ENCODE measurements at places on chromosomes 16 and 17.
A peak's percentile ranks its signal among the peaks of the same experiment; 100 is the strongest.

GRCh38 chr16:87463722-87464690 lies 28.8 kb downstream of the ZCCHC14 start:
- peak; percentile 93 for DNase-seq

DNA sequence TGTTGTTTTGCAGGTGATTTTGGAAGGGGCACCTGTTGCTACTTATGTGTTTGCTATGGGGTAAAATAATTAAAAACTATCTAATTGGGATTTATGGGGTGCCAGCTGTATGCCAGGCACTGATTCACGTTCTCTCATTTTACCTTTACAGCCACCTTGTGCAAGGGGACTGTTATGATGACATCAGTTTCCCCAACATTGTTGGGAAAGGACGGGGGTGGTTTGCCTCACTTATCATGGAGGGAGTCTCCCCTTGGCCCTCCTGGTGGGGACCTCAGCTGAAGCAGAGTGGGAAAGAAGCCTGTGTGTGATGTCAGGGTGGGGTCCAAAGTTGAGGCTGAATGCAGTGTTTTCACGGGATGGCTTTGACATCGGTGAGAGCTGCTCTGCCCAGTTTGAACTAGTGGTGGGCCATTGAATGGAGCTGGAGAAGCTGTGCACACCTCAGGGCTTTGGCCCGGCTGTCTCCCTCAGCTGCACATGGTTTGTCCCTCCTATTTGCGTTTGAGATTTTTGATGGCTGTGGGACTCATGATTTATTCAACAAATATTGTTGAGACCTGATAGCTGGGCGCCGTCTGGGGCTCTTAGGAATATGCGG lies 36.1 kb downstream of the CMIP start:
- no peak for DNase-seq

DNA sequence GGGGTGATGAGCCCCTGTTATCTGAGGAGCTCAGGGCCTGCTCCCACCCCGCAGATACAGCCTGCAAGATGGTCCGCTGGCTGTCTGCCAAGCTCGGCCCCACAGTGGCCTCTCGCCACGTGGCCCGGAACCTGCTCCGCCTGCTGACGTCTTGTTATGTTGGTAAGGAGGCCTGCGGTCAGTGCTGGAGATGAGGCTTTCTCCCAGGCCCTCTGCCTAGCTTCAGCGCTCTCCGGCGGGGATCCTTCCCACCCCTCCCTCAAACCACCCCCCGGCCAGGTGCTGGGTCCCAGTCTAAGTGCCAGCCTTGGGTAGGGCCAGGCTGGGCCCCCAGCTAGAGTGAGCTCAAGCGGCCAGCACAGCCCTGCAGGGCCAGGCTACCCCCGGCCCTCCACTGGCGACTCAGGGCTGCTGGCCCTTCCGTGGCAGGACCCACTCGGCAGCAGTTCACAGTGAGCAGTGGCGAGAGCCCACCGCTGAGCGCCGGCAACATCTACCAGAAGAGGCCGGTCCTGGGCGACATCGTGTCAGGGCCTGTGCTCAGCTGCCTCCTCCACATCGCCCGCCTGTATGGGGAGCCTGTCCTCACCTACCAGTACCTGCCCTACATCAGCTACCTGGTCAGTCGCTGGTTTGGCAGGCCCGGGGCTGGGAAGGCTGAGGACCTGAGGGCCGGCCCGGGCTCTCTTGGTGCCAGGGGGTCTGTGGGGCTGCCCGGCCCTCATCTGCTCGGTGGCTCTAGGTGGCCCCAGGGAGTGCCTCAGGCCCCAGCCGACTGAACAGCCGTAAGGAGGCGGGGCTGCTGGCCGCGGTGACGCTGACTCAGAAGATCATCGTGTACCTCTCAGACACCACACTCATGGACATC lies 6.1 kb downstream of the WDR81 start:
- no peak for DNase-seq

DNA sequence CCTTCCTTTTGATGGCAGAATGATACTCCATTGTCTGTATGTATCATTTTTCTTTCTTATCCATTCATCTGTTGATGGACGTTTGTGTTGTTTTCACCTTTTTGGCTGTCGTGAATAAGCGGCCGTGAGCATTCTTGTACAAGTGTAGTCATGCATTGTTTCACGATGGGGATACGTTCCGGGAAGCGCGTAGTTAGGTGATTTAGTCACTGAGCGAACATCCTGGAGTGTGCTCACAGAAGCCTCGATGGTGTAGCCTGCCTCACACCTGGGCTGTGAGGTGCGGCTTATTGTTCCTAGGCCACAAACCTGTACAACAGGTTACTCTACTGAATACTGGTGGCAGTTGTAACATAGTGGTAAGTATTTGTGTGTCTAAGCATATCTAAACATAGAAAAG lies 136.5 kb downstream of the CMIP start:
- DNase-seq: no peak

GRCh38 chr16:72961115-72961832 lies 86.7 kb downstream of the ZFHX3 start:
- DNase-seq: peak; percentile 19

GRCh38 chr17:78013683-78014467 lies 55.4 kb downstream of the TNRC6C start:
- DNase-seq: peak; percentile 66

- peak; percentile 96 for DNase-seq
These were observed 15.7 kb downstream of the ADCY7 start for GRCh38 chr16:50282010-50282538.

- DNase-seq: no peak
These were observed 59.9 kb downstream of the LITAF start for GRCh38 chr16:11526655-11527350.

DNA sequence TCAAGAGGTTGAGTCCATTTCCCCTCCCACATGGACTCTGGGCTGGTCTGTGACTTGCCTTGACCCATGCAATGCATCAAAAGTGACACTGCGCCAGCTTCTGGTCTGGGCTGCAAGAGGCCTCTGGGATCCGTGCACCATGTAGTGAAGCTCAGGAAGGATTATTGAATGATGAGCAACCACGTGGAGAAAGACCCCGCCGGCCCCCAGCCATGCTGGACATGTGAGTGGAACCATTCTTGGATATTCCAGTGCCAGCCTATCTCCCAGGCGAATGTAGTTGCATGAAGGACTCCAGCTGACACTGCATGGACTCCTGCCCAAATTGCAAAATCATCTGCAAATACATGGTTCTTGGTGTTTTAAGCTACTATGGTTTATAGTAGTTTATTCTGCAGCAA lies 7.6 kb upstream of the ALOX15B start:
- DNase-seq: no peak

Data from inflammatory macrophage treated with lipopolysaccharide for 4 hours (primary cell).